Activated CD8-positive, alpha-beta memory T cell treated with anti-CD3 and anti-CD28 coated beads, Interleukin-2, amount 50 U/mL, for 4 hours (primary cell): ENCODE measurements at places on chromosomes 3 and 15.

GRCh38 chr3:185722881-185723280 lies 102.0 kb downstream of the IGF2BP2 start:
- no peak for DNase-seq

DNA sequence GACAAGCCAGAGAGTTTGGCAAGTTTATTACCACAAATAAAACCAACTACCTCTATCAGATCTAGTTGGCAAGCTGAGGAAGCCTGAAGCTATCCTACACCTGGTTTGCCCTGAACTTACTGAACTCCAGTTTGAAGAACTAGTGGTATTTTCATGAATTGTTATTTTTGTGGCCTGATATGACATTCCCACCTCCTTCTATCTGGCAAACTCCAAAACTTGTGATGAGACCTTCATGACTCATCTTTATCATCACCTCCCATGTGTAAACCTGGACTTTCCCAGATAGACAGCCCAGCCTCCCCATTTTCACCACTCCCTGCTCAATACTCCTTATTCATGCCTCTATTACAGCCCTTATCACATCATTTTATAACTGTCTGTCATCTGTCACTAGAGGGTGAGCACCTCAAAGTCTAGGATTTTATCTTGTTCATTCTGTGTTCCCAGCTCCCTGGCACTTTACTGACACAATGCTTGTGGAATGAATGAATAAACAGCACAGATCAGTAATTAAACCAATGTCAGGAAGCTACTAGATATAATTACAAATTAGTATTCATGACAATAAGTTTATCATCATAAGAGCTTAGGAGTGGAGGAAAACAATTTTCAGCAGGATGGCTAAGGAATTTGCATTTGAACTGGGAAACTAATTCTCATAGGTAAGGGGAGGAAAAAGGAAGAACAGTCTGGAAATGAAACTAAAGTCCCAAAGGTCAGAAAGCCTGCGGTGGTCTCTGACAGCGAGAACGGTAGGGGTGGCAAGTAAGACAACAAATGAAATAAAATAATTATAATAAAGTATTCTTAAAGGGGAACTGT lies 13.2 kb upstream of the TRANK1 start:
- no peak for DNase-seq

DNA sequence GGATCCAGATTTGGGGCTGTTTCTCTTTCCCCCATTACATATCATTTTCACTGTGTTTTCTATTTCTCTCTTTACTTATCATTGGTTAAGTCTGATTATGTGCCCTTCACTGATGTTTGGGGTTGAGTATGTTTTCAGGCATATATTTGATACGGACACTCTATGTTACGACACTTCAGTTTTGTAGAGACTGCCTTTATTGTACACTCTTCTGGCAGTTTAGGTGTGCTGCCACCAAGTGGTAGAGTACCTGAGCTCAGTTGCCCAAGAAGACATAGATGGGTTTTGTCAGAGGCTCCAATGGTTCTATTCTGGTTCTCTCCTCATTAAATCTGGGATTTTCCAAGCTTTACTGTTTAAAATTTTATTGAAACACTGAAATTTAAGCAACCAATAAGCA lies 255.0 kb upstream of the ROPN1 start:
- no peak for DNase-seq

- no peak for DNase-seq
These were observed 543.9 kb upstream of the NAALADL2 start for GRCh38 chr3:174315225-174315624.

GRCh38 chr3:150142936-150143335 lies 172.2 kb upstream of the PFN2 start:
- no peak for DNase-seq

- peak; percentile 36 for DNase-seq
These were observed 36.9 kb downstream of the DNASE1L3 start for GRCh38 chr3:58173669-58174398.

- DNase-seq: no peak
These were observed 231.5 kb downstream of the ALCAM start for GRCh38 chr3:105598042-105598796.

- peak; percentile 22 for DNase-seq
These were observed 190.4 kb upstream of the BCL6 start for GRCh38 chr3:187935623-187936156.

DNA sequence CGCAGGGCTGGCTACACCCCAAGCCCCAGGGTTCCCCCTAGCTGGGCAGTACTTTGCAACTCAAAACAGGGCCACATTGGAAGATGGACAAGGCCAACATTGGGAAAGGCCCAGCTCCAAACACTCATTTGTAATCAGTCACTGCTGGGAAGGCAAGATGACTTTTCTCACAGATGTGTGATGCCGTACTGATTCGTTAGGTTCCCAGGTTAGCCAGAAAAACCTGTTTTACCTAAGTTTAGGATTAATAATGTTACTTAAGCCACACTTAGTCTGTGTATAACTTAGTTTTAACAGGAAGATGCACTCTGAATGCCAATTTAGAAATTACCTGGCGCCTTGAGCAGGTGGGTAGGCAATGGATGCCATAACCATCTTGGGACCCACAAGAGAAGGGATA lies 71.0 kb downstream of the ITGB5 start:
- no peak for DNase-seq

DNA sequence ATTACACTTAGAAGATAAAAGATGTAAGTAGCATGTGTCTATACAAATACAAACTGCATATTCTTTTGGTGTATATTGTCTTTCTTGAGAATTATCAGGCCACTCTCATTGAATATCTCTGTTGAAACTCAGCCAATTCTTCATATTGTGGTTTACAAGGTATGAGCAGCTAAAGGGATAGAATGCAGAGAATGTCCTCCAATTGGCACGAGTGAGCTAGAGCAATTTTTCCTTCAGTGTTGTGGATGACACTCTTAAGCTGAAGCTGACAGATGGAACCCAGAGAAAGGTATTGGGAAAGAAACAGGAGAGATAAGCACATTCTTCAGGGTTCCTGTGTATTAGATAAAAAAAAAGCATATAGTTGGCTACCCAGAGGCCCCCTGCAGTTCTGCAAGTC lies 453.1 kb downstream of the EPHA3 start:
- DNase-seq: no peak

DNA sequence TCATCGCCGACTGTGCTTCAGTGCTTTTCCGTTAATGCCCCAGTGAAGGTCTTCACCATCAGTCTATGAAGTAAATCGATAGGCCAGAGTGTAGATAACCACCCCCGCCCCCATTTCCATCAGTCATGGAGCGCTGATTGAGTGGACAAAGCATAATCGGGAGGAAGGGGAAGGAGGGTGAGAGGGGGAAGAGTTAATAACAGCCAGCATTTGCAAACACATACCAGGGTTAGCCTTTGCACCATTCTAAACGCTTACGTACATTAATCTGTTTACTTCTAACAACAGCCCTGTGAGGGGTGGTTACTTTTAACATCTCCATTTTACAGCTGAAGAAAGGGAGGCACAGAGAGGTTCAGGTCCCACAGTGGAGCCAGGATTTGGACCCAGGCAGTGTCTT lies 26.8 kb downstream of the EDEM1 start:
- DNase-seq: no peak

DNA sequence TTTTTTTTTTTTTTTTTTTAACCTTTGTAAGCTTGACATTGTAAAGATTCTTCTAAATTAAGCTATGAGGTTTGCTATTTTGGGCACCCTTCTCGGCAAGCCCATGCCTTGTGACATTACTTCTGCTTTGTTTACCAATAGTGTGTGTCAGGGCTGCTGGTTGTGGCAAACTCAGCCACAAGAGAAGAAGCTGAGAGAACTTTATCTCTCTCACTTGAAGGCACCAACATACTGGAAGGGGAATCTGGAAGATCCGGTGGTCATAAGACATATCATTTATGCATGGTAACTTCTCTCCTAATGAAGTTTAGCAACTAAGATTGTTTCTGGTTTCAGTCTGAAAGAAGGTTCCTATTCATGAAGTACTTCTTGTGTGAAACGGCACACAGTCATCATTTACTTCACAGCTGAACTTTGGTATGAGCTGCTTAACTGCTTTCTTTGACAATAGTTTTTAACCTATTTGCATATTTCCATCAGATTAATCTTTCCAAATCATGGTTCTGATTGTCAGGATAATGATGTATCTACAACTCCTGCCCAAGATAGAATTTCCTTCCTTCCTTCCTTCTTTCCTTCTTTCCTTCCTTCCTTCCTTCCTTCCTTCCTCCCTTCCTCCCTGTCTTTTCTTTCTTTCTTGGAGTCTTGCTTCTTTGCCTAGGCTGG lies 189.3 kb downstream of the NFKBIZ start:
- no peak for DNase-seq

DNA sequence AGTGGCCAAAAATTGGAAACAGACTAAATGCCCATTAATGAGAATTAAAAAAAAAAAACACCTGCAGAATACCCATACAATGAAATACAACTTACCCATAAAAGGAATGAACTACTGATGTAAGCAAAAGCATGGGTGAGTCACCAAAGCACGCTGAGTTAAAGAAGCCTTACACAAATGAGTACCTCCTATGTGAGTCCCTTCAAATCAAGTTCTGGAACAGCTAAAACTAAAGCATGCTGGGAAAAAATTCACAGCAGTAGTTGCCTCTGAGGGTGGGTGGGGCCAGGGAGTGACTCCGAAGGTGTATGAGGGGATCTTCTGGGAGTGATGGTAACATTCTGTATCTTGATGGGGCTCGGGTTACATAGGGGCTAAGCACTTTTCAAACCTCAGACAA lies 11.4 kb downstream of the MYO5C start:
- no peak for DNase-seq

DNA sequence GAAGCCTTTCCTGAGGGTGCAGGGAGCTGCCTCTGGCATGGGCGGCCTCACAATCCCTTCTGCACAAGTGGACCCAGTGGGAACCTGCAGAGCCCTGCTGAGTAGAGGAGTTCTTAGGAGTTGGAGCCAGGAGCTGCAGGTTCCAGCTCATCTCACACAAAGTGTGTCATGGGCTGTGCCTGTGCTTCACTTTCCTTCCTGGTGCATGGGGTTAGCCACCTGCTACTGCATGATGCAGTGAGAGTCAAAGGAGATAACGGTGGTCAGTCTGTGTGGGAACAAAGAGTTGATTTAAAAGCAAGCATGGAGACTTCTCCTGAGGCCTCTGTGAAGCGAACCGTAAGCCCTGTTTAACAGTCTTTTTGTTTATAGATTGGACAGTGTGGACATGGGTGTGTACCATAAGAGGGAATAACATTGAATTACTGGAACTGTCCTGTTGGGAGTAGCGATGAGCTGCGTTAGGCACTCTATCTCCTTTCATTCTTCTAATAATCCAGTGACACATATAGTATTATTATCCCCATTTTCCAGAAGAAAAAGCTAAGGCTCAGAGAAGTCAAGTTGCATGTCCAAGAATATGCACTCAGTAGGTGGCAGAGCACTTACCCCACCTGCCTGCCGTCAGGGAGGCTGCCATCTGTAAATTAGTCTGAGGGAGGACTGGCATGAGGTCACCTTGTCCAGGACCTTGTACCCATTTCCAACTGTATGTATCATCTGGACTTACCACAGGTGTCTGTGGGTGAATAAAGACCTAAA lies 68.7 kb upstream of the PRR23C start:
- DNase-seq: no peak

DNA sequence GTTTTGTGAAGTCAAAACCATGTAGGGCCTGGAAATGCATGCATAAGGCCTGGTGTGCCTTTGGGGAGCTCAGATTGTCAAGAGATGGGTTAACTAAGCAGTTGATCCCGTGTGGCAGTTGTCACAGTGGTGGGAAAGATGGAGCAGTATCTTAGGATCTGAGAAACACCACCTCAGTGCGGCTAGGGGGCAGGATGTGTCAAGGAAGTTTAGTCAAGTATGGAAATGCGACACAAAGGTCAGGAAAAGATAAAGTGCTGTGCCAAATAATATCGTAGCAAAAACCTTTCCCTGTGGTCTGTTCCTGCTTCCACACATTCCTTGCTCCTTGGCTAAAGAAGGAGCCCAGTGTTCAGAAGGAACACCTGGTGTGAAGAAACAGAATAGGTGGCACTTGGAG lies 396.4 kb downstream of the EDEM1 start:
- DNase-seq: no peak

- DNase-seq: no peak
These were observed 32.2 kb downstream of the MCTP2 start for GRCh38 chr15:94263341-94264273.

DNA sequence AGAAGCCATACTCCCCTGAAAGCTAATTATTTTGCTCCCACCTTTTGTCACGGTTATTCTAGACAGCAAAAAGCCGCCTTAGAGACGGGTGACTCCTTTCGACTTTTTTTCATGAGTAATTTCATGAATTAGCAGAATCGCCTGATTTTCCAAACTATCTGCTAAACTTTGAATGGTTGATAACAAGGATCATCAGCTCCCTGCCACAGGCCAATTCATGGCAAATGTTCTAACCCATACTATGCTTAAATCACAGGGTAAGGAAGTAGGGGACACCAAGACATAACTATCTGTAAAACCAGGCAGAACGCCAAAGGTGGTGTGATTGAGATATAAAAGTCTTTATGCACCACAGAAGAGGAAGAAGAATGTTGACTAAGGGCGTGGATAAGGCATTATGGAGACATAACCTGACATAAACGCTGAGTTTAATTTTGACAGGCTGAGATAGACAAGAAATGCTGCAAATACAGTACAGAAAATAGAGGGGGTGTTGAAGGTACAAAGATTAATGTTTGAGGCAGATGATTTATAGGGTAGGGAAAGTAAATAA lies 891 bp upstream of the DMXL2 start:
- no peak for DNase-seq

DNA sequence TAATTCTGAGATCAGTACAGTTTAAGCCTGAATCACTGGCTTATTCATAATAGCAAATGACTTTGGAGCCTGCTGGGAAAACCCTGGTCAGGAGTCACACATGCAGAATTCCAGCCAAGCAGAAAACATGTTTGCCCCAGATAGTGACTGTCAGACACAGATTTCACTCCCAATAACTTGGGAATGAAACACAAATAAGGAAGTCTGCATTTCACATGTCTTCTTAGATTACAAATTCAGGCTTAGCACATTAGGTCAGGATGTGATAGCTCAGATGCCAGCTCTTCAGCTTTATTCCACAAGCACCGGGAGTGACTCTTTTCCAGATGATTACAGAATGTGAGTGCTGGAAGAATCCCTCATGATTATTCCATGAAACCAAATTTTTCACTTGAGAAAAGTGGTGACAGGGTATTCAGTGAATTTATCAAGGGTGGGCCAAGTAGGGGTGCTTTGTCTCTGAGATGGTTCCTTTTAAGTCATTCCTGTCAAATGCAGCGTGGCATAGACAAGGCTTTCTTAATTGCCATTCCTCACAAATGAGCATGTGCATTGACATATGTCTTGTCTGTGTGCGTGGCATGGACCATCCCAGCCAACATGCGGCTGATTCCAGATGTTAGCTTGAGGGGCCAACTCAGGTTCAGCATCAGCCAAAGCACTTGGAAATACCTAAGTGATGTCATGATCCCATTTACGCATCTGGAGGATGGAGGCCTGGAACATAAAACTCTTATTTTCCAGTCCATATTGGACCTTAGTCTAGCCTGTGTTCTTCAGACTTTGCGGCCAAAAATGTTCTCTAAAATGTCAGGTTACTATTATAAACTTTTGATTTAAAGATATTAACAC lies 191.0 kb downstream of the EPHB1 start:
- DNase-seq: no peak

- no peak for DNase-seq
These were observed 52.8 kb downstream of the CRTC3 start for GRCh38 chr15:90582553-90582952.

GRCh38 chr3:30162579-30162978 lies 443.8 kb upstream of the TGFBR2 start:
- no peak for DNase-seq
